ENCODE measurements at places on chromosomes 2 and 18.

- no peak for DNase-seq
These were observed 33.6 kb downstream of the SRBD1 start for GRCh38 chr2:45577441-45577840.

GRCh38 chr2:204695506-204695905 lies 150.2 kb downstream of the PARD3B start:
- peak; percentile 90 for DNase-seq

- no peak for DNase-seq
These were observed 93.8 kb downstream of the ROCK2 start for GRCh38 chr2:11250400-11251196.

GRCh38 chr2:194697439-194697838 lies 959.6 kb upstream of the SLC39A10 start:
- no peak for DNase-seq

GRCh38 chr18:21490748-21491147 lies 109.8 kb downstream of the ESCO1 start:
- DNase-seq = no peak

DNA sequence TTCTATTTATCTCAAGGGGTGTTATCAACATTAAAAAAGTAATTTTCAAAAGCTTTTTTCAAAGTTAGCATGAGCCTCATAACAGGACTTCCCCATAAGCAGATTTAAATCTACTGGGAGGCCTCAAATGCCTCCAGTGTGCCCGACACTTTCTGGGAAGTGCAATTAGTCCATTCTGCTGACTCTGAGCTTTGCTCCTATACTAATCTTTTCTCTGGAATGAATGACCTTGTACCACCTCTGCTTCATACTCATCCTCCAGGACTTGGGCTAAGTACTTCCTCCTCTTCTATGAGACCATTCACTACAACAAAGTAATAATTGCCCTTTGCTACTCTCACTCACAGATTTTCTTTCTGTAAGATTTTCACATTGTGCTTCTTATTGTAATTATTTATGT lies 111.1 kb downstream of the RIT2 start:
- no peak for DNase-seq

GRCh38 chr18:76524900-76525698 lies 30.1 kb upstream of the ZNF516 start:
- no peak for DNase-seq

GRCh38 chr2:168766600-168766999 lies 35.8 kb upstream of the NOSTRIN start:
- DNase-seq = no peak

- DNase-seq = no peak
These were observed 258.4 kb upstream of the ZNF804A start for GRCh38 chr2:184339966-184340365.

All from GM04503 (cell line).